ENCODE measurements at places on chromosomes 4 and X.

- H3K36me3 ChIP-seq = no peaks in the 10 kb centered on the region
- peaks cover 3% of the 10 kb centered on the region for H3K27me3 ChIP-seq
- H3K27ac ChIP-seq = no peak overlapping the region
- H3K4me3 ChIP-seq = no peak overlapping the region
Measured at GRCh38 chr4:93878566-93878965, 50.0 kb downstream of the ATOH1 start.

DNA sequence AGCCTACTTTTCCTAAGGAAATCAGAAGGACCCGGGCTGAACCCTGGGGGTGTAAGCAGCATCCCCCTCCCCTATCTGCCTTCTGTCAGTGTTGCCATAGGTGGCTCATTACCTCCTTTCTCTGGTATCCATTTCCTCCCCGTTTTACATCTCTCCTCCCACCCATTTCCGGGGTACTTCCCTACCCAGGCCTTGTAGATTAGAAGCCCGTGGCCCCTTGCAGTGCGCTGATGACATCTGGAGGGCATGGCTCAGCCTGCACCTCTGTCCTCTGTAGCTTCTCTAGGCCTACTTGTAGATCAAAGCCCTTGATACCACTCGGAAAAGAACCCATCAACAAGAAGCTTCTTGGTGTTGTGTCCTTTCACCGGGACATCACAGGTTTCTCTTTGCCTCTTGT lies 71.8 kb downstream of the NBDY start:
- H3K4me3 ChIP-seq = no peak overlapping the region
- 0 out of 2 replicates have a peak, but pooled peaks cover 4% of the 10 kb centered on the region for H3K4me1 ChIP-seq
- H3K27ac ChIP-seq = no peak overlapping the region
- peaks cover 45% of the 10 kb centered on the region for H3K36me3 ChIP-seq
- DNase-seq = no peak

GRCh38 chrX:24696294-24696693 lies 2.6 kb downstream of the POLA1 start:
- no peaks in the 10 kb centered on the region for H3K27me3 ChIP-seq
- peaks cover 37% of the 10 kb centered on the region for H3K36me3 ChIP-seq
- H3K4me3 ChIP-seq = no peak overlapping the region
- H3K4me1 ChIP-seq = peaks cover 37% of the 10 kb centered on the region

GRCh38 chrX:9071031-9071650 lies 37.2 kb upstream of the FAM9B start:
- H3K27me3 ChIP-seq = no peaks in the 10 kb centered on the region
- H3K4me1 ChIP-seq = no peaks in the 10 kb centered on the region
- no peak overlapping the region for H3K4me3 ChIP-seq

GRCh38 chrX:121869876-121870477 lies 822.6 kb downstream of the GLUD2 start:
- no peak overlapping the region for H3K4me3 ChIP-seq
- H3K27me3 ChIP-seq = no peaks in the 10 kb centered on the region
- no peaks in the 10 kb centered on the region for H3K36me3 ChIP-seq
- no peak overlapping the region for H3K27ac ChIP-seq
- no peak for DNase-seq

DNA sequence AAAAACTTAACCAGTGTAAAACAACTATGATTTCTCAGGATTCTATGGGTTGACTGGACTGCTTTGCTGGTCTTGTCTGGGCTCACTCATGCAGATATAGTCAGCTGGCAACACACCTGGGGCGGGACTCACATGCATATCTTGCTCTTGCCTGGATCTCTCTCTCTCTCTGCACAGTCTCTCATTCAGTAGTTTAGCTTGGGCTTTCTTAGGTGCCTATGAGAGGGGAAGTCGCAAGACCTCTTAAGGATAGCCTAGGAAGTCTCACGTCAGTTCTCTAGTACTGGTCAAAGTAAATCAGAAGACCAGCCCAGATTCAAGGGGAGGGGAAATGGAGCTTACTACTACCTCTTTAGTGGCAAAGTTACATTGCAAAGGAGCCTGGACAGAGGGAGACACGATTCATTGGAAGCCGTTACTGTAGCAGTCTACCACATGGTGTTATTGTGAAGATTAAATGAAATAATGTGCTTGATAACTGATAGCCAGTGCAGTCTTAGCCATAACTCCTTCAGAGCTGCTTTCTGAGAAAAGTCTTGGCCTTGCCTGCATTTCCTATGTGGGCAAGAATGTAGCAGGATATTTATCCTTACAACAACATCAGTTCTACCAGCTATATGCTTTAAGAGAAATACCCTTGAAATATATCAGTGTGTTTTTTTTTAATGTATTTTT lies 2.1 kb downstream of the COPS4 start:
- H3K4me1 ChIP-seq = peaks cover 40% of the 10 kb centered on the region
- peak overlapping the region; percentile 24 for H3K27ac ChIP-seq
- H3K4me3 ChIP-seq = no peak overlapping the region
- DNase-seq = no peak
- no peaks in the 10 kb centered on the region for H3K27me3 ChIP-seq

GRCh38 chrX:21955403-21956189 lies 15.1 kb downstream of the SMS start:
- H3K4me3 ChIP-seq = no peak overlapping the region
- no peak for DNase-seq
- H3K27ac ChIP-seq = no peak overlapping the region
- H3K36me3 ChIP-seq = no peaks in the 10 kb centered on the region
- no peaks in the 10 kb centered on the region for H3K27me3 ChIP-seq
- H3K4me1 ChIP-seq = 0 out of 2 replicates have a peak, but pooled peaks cover 2% of the 10 kb centered on the region

DNA sequence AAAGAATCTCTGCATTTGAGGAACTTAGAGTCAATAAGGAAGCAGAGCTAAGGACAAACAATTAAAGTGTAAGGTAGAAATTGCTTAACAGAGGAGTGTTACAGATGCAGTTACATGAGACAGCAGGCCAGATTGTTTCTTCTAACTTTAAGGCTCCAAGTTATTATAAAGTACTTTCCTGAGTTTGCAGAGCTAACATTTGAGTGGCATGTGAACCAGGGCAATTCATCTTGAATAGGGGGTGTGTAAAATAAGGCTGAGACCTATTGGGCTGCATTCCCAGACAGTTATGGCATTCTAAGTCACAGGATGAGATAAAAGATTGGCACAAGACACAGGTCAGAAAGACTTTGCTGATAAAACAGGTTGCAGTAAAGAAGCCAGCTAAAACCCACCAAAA lies 7.6 kb upstream of the LNX1 start:
- H3K4me1 ChIP-seq = no peaks in the 10 kb centered on the region
- H3K27me3 ChIP-seq = no peaks in the 10 kb centered on the region
- no peak overlapping the region for H3K4me3 ChIP-seq
- no peak for DNase-seq
- H3K27ac ChIP-seq = no peak overlapping the region

DNA sequence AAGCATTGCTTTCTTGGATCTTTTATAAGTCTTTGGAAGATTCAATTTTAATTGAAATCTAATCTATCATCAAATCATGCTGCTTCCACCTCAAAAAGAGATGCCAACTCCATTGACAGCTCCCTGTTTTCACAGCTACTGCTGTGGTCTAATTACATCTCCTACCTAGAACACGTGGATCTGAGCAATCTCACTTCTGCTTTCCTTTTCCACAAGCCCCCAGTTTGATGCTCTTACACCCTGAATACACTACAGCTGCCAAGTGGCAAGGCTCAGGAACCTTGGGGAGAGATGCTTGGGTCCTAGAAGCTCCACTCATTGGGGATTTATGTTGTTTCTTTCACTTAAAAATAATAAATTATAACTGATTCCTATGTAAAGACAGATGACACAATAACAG lies 172.0 kb downstream of the CFAP299 start:
- H3K36me3 ChIP-seq = no peaks in the 10 kb centered on the region
- no peaks in the 10 kb centered on the region for H3K27me3 ChIP-seq
- H3K4me3 ChIP-seq = no peak overlapping the region
- H3K27ac ChIP-seq = no peak overlapping the region
- 0 out of 2 replicates have a peak, but pooled peaks cover 3% of the 10 kb centered on the region for H3K4me1 ChIP-seq

DNA sequence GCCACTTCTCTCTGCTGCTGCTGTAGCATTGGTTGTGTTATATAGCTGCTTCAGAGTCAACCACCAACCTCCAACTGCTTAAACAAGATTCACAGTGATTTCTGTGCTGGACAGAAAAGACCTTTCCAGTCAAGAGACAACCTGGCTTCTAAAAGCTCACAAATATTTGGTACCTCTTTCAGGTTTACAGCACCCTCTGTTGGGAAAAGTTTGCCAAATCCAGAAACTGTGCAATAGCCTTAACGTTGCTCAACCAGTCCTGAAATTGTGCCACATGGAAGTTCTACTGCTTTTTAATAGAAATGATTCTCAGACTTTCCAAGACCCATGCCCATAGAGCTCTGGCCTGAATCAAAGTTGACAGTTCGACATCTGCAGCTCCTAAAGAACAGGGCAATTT lies 842.1 kb upstream of the HTR2C start:
- H3K4me3 ChIP-seq = no peak overlapping the region
- H3K27me3 ChIP-seq = no peaks in the 10 kb centered on the region
- peak overlapping the region; percentile 64 for H3K27ac ChIP-seq
- H3K36me3 ChIP-seq = no peaks in the 10 kb centered on the region

DNA sequence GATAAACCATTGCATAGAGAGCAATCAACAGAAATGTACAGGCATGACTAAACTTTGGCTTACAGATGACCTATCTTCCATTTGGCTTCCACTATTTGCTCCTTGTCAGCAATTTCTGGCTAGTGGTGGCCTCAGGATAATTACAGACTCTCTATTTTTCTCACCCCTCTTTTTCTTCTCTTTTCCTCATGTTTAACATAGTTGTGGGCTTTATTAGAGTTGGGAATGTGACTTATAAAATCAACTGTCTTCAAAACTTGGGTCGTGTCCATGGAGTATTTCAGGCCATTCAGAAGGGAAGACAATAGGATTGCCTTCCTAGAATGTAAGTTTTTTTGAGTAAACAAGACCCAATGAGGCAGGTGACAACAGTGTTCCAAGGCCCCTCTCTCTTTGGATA lies 236.2 kb downstream of the FRAS1 start:
- peaks cover 2% of the 10 kb centered on the region for H3K27me3 ChIP-seq
- no peak overlapping the region for H3K27ac ChIP-seq
- no peak for DNase-seq
- no peaks in the 10 kb centered on the region for H3K36me3 ChIP-seq
- H3K4me1 ChIP-seq = no peaks in the 10 kb centered on the region
- H3K4me3 ChIP-seq = no peak overlapping the region

GRCh38 chrX:42129022-42129940 lies 205.9 kb upstream of the CASK start:
- peaks cover 68% of the 10 kb centered on the region for H3K4me1 ChIP-seq
- no peaks in the 10 kb centered on the region for H3K27me3 ChIP-seq
- H3K27ac ChIP-seq = peak overlapping the region; percentile 98

GRCh38 chrX:141301017-141301416 lies 58.7 kb upstream of the SPANXC start:
- no peaks in the 10 kb centered on the region for H3K4me1 ChIP-seq
- no peaks in the 10 kb centered on the region for H3K27me3 ChIP-seq
- DNase-seq = no peak
- no peak overlapping the region for H3K4me3 ChIP-seq
- no peaks in the 10 kb centered on the region for H3K36me3 ChIP-seq
- no peak overlapping the region for H3K27ac ChIP-seq

- DNase-seq = no peak
- no peaks in the 10 kb centered on the region for H3K36me3 ChIP-seq
- no peak overlapping the region for H3K4me3 ChIP-seq
Measured at GRCh38 chr4:175657571-175657970, 154.5 kb downstream of the GPM6A start.

- H3K27me3 ChIP-seq = no peaks in the 10 kb centered on the region
- peak; percentile 37 for DNase-seq
- H3K4me3 ChIP-seq = peak overlapping the region; percentile 54
- peaks cover 20% of the 10 kb centered on the region for H3K4me1 ChIP-seq
Measured at GRCh38 chrX:76428243-76429130, 977 bp downstream of the MAGEE1 start.

DNA sequence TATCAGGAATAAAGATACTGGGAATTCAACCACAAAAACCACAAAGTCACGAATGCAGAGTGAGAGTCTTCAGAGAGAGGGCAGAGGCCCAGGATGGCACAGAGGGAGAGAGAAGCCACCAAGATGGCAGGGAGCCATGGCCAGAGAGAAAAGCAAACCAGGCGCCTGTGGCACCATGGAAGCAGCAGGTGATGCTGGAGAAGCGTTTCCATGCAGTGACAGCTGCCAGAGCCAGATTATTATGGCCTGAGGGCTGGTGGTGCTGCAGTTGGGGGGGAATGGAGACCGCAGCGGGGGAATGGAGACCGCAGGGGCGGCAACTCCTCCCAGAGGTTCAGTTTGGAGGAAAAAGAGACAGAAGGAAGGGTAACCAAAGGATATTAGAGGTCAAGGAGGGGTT lies 5.8 kb downstream of the TAFAZZIN start:
- H3K27me3 ChIP-seq = no peaks in the 10 kb centered on the region
- peaks cover 25% of the 10 kb centered on the region for H3K36me3 ChIP-seq
- no peak for DNase-seq
- no peak overlapping the region for H3K27ac ChIP-seq
- H3K4me3 ChIP-seq = no peak overlapping the region

DNA sequence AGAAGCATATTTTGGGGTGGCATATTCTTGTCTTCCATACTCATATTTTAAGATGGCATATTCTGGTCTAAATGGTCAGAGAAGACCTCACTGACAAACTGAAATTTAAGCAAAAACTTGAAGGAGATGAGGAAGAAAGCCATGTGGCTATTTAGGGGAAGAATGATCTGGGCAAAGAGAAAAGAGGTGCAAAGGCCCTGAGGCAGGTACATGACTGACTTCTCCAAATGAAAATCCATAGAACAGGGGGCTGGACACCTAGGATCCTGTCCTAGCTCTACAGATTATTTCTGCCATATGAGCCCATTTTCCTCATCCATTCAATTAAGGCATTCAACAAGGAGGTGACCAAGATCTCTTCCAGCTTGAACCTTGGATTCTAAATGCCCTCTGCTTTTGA lies 105.6 kb downstream of the IRF2 start:
- no peak overlapping the region for H3K4me3 ChIP-seq
- H3K4me1 ChIP-seq = no peaks in the 10 kb centered on the region
- H3K27me3 ChIP-seq = no peaks in the 10 kb centered on the region
- H3K36me3 ChIP-seq = no peaks in the 10 kb centered on the region

DNA sequence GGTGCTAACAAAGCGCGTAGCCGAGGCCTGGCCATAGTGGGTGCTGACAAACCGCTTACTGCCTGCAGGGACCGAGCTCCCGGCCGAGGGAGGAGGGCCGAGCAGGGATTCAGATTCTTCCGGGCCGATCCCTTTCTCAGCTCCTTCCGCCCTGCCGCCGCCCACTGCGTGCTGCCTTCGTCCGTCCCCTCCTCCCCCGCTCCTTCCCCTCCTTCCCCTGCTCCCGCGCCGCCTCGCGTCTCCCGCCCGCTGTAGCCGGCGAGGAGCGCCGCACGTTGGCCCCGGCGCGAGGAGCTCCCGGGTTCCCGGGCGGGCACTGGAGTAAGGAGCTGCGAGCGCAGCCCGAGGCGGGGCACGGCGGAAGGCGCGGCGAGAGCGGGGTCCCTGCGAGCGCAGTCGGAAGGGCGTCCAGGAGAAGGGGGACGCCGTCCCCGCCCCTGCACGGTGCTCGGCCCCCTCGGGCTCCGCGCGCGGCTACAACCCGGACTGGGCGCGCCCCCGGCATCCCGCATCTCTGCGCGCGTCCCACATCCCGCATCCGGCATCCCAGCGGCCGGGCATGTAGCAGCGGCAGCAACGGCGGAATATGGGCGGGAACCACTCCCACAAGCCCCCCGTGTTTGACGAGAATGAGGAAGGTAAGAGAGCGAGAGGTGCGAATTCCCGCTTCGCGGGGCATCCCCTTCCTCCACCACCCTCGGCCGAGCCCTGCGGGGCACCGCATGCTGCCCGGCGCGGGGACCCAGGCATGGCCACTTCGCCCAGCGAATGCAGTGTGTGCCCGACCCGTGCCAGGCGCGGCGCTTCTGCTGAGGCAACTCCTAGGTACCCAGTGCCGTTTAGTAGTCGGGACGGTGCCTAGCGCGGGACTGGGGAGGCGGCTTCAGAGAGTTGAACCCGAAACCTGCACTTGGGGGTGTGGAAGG lies at the start of gene STK32B:
Gene STK32B (plus strand): TSS at position 203 of the 926 bp plus-strand sequence.
- H3K36me3 ChIP-seq = peaks cover 5% of the 10 kb centered on the region
- DNase-seq = peak; percentile 72
- peaks cover 4% of the 10 kb centered on the region for H3K27me3 ChIP-seq
- H3K4me3 ChIP-seq = peak within 1 kb of the TSS; percentile 61

Data from DND-41 (cell line).